ENCODE measurements at places on chromosomes 7 and 10.

DNA sequence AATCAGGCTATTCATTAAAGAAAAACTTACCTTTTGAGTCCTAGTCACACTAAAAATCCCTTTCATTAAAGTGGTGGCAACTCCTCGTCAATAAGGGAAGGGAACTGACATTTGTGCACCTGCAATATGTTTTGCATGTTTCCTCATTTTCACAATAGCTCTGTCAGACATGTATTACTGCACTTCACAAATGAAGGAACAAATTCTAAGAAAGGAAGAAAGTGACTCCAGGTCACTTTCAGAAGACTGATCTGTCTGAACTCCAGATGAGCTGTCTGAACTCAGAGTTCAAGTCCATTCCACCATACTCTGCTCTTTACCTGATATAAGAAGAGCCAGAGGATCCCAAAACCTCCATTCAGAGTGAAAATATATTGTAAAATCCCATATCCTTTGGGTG lies 50.3 kb upstream of the GSAP start:
- H3K27me3 ChIP-seq, result no peaks in the 10 kb centered on the region
- no peak overlapping the region for H3K4me3 ChIP-seq
- no peak overlapping the region for H3K27ac ChIP-seq
- peaks cover 33% of the 10 kb centered on the region for H3K4me1 ChIP-seq
- no peaks in the 10 kb centered on the region for H3K36me3 ChIP-seq

- peaks cover 10% of the 10 kb centered on the region for H3K36me3 ChIP-seq
- no peaks in the 10 kb centered on the region for H3K4me1 ChIP-seq
- DNase-seq, result no peak
- H3K27me3 ChIP-seq, result peaks cover 18% of the 10 kb centered on the region
- H3K27ac ChIP-seq, result no peak overlapping the region
Observed at GRCh38 chr7:155324918-155325235, 27.2 kb downstream of the INSIG1 start.

DNA sequence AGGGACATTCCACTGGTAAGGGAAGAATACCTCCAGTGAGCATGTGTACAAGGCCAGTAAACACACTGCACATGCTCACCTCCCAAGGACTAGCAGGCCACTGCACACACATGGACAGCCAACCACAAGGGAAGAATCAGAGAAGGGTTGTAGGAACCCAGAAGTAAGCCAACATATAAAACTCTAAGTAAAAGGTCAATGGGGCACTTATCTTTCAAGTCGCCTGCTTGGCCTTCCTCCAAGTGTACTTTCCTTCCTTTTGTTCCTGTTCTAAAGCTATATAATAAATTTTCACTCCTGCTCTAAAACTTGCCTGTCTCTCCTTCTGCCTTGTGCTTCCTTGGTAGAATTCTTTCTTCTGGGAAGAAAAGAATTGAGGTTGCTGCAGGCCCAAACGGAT lies 33.0 kb downstream of the ORC5 start:
- H3K27me3 ChIP-seq, result no peaks in the 10 kb centered on the region
- no peak for DNase-seq
- H3K4me1 ChIP-seq, result no peaks in the 10 kb centered on the region
- no peak overlapping the region for H3K4me3 ChIP-seq
- H3K27ac ChIP-seq, result no peak overlapping the region
- peaks cover 60% of the 10 kb centered on the region for H3K36me3 ChIP-seq

DNA sequence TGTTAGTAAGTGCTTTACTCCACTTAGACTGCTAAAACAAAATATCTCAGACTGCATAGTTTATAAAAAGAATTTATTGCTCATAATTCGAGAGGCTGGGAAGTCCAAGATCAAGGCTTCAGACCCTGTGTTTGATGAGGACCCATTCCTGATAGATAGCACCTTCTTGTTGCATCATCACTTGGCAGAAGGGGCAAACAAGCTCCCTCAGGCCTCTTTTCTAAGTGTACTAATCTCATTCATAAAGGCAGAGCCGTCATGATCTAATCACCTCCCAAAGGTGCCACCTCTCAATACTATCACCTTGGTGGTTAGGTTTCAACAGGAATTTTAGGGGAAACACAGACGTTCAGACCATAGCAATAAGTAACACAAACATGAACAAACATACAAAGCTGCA lies 55.4 kb downstream of the CRPPA start:
- H3K4me1 ChIP-seq, result no peaks in the 10 kb centered on the region
- no peak overlapping the region for H3K4me3 ChIP-seq
- H3K36me3 ChIP-seq, result no peaks in the 10 kb centered on the region
- no peaks in the 10 kb centered on the region for H3K27me3 ChIP-seq

Measured in stimulated activated naive B cell treated with anti-CD40 and anti-IgM and Interleukin-4, amounts not matched to agents 10 μg/mL and 1 μg/mL and 100 μg/mL, for 72 hours (primary cell).